Right cardiac atrium (tissue), 5 donors: ENCODE measurements at places on chromosomes 2 and 18. TPM values are rescaled to one million over a fixed set of nuclear protein-coding genes. Genes with fewer than 3 reads are reported as not detected.

- no peak for DNase-seq
Measured at GRCh38 chr2:155310589-155310988, 612.1 kb downstream of the KCNJ3 start.

DNA sequence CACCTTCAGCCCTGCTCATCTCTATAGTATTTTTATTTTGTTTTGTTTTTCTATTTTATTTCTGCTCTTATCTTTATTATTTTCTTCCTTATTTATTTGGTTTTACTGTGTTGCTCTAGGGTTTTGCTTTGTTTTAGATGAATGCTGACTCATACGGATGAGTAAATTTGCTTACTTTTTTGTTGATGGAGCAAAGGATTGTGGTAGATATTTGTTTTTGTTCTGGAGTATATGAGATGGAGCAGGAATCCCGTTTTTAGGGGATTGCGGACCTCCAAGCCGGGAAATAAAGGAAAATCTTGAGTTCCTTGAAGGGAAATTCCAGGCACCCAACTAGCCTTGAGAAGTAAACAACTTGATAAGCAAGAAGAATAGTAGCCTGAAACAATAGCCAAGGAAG lies 15.3 kb upstream of the COLEC12 start:
- no peak for DNase-seq

DNA sequence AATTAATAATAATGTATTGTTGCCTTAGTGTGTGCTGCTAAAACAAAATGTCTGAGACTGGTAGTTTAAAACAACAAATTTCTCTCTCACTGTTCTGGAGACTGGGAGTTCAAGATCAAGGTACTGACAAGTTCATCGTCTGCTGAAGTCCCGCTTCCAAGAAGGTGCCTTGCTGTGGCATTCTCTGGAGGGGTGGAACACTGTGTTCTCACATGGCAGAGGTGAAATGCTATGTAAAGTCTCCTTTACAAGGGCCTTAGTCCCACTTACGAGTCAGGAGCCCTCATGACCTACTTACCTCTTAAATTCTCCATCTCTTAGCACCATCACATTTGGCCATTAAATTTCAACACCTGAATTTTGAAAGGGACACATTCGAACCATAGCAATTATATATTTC lies 299.2 kb upstream of the RBMS1 start:
- no peak for DNase-seq

The EVX2 gene
- total RNA-seq = not detected
